Chondrocyte (in vitro differentiated cells): ENCODE measurements at places on chromosomes 3 and 15. TPM values are rescaled to one million over a fixed set of nuclear protein-coding genes. Genes with fewer than 3 reads are reported as not detected.

Gene C15orf61
- 4.4 to 5.5 TPM (median 5.2 TPM) in 3 replicates for total RNA-seq

Gene MYL3
- 0.22 to 0.82 TPM in 2 of 3 replicates, not detected in the other for total RNA-seq

Gene IMPG2
- 0.50 to 0.80 TPM (median 0.56 TPM) in 3 replicates for total RNA-seq

Gene FOXB1
- total RNA-seq, result not detected in 3 replicates

Gene PYGO1
- total RNA-seq, result 20.3 to 21.0 TPM (median 20.5 TPM) in 3 replicates

Gene ATP10A
- total RNA-seq, result 160 to 190 TPM (median 163 TPM) in 3 replicates

Gene CPN2
- not detected in 3 replicates for total RNA-seq

Gene RASSF1
- 17.3 to 22.4 TPM (median 21.8 TPM) in 3 replicates for total RNA-seq

Gene MCTP2
- 3.6 to 4.5 TPM (median 4.0 TPM) in 3 replicates for total RNA-seq

Gene ZNF662
- not detected in 3 replicates for total RNA-seq

Gene CPNE4
- total RNA-seq, result not detected in 3 replicates

Gene STX19
- total RNA-seq, result not detected in 3 replicates

Gene ZNF502
- total RNA-seq, result not detected in 3 replicates

Gene SLCO2A1
- 0.46 to 1.0 TPM (median 0.82 TPM) in 3 replicates for total RNA-seq

Gene SCAANT1
- not detected in 3 replicates for total RNA-seq

Gene TMEM202
- not detected in 3 replicates for total RNA-seq

Gene PARL
- total RNA-seq, result 39.2 to 45.4 TPM (median 44.7 TPM) in 3 replicates

Gene ZMYND10
- total RNA-seq, result 0.41 to 2.0 TPM (median 1.1 TPM) in 3 replicates

Gene MNS1
- total RNA-seq, result 1.1 to 3.0 TPM (median 1.5 TPM) in 3 replicates

Gene POLQ
- 1.0 to 2.9 TPM (median 1.1 TPM) in 3 replicates for total RNA-seq

Gene XIRP1
- 0.10 TPM in 2 of 3 replicates, not detected in the other for total RNA-seq

Gene PPP1R14D
- not detected in 3 replicates for total RNA-seq

Gene FAM240A
- total RNA-seq, result not detected in 3 replicates

Gene CYP1A2
- not detected in 3 replicates for total RNA-seq

Gene TERC
- 0.99 to 1.4 TPM in 2 of 3 replicates, not detected in the other for total RNA-seq

Gene DNAH12
- 0.02 to 0.29 TPM (median 0.15 TPM) in 3 replicates for total RNA-seq

Gene GOLGA8T
- total RNA-seq, result 0.20 TPM in 1 of 3 replicates, not detected in the others

Gene CISH
- 0.85 to 1.8 TPM (median 1.8 TPM) in 3 replicates for total RNA-seq

Gene OIP5
- total RNA-seq, result 1.1 to 2.8 TPM (median 1.8 TPM) in 3 replicates

Gene LYZL4
- not detected in 3 replicates for total RNA-seq

Gene GUCA1C
- not detected in 3 replicates for total RNA-seq

Gene AADACL2
- not detected in 3 replicates for total RNA-seq

Gene CSPG4
- total RNA-seq, result 302 to 607 TPM (median 595 TPM) in 3 replicates

Gene CHL1
- total RNA-seq, result not detected in 3 replicates

Gene HIGD2B
- not detected in 3 replicates for total RNA-seq

Gene FAM227B
- total RNA-seq, result 1.00 to 2.2 TPM (median 1.9 TPM) in 3 replicates

Gene GAP43
- total RNA-seq, result 3.3 to 33.7 TPM (median 3.6 TPM) in 3 replicates

Gene SIDT1
- total RNA-seq, result not detected in 3 replicates

Gene TIPARP
- 65.3 to 90.5 TPM (median 65.3 TPM) in 3 replicates for total RNA-seq

Gene ABHD10
- 26.3 to 35.5 TPM (median 26.5 TPM) in 3 replicates for total RNA-seq

Gene SLC28A2
- total RNA-seq, result not detected in 3 replicates

Gene MAPKBP1
- 24.9 to 36.6 TPM (median 27.2 TPM) in 3 replicates for total RNA-seq

Gene IL17RB
- total RNA-seq, result 0.22 to 0.36 TPM (median 0.31 TPM) in 3 replicates

Gene DET1
- 4.1 to 6.4 TPM (median 4.7 TPM) in 3 replicates for total RNA-seq

Gene GPR171
- total RNA-seq, result not detected in 3 replicates

Gene GP9
- not detected in 3 replicates for total RNA-seq
